ENCODE measurements at places on chromosomes 2 and 18.

DNA sequence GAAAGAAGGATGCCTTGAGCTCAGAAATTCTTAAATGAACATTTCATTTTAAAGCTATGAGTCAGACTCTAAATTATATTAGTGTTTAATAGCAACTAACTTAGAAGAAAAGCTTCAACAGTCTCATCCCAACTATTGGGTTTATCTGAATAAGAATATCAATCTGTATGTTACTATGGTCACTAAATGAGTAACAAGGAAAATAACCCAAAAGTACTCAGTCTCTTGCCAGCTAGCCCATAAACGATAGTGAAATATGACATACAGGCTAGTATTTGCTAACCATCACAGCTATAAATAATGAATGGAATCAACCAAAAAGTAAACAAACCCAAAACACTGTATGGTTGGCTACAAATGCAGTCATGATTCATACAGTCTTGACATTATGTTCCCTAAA lies 174.9 kb downstream of the RAB3GAP1 start:
- DNase-seq, result no peak

DNA sequence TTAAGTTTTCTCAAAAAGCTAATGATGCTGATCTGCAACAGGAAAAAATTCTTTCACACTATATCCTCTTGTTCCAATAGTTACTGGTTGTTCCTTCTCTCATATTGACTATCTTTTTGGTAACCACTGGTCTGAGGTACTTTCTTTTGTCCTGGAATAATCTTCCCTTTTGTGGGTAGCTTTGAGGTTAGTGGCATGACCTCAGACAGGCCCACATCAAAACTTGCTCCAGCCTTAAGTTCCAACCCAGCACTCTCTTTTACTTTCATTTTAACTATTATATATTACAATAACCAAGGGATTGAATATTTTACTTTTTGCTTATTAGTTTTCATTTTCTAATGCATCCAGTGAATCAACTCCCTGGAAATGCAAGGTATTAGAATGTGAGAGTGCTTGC lies 9.5 kb downstream of the REG1A start:
- DNase-seq, result no peak

- no peak for DNase-seq
Measured at GRCh38 chr2:142038826-142039225, 92.0 kb downstream of the LRP1B start.

DNA sequence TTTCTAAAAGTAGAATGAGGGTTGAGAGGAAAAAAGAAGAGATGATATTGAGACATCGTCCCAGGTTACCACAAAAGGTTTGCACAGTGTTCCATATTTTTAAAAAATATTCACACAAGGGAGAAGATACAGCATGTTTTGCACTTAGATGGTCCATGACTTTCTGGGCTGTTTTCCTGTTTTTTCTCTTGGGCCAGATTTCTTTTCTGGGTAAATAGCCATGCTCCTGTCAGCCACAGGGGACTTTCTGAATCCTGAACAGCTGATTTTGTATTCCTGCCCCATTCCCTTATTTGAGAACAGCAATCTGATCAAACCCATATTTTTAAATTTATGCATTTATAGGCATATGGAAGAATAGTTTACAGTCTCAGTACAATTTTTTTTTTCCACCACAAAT lies 185.9 kb upstream of the NRP2 start:
- DNase-seq, result no peak

DNA sequence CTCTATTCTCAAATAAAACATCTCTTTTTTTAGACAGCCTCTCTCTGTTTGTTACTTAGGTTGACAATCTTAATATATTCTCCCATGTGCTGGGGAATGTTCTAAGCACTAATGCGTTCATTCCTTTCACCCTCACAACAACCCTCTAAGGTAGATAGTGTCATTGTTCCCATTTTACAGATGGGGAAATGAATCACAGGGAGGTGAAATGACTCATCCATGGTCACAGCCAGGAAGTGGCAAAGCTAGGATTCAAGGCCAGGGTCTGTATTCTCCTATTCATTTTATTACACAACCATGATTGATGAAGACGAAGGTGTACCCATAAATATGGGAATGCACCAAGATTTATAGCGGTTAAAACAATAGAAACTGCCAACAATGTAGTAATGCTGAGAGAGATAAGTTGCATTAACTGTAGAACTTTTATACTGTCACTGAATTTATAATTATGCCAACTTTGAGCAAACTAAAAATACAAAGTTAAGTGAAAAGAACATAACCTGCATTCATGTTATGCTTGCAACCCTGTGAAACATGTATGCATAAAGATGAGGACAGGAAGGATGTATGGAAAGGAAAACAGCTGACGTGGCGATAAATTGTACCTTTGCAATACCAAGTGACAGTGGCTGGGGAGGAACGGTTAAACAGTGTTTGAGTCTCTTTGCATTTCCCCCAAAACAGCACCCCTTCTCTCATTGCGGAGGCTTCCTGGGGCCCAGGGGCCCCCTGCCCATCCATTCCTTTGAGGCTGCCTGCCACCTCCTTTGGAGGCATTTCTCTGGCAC lies 257.7 kb upstream of the AGAP1 start:
- DNase-seq, result no peak

GRCh38 chr18:24968238-24968775 lies 383.7 kb downstream of the ZNF521 start:
- no peak for DNase-seq

DNA sequence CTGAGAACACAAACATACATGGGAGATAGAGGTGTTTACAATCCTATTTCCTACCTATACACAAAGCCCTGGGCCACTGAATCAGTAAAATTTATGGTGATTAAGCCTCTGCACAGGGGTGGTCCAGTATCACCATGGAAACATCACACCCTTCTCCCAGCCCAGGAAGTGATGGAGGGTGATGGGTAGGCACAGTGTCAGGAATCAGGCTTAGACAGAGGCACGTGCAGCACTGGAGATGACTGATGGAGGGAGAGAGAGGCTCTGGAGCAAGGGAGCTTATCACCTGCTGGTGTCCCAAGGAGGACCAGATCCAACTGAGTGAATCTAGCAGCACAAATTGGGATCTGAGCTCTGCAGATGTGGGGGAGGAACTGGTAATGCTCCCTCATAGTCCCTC lies 117.2 kb downstream of the RPIA start:
- DNase-seq, result no peak

GRCh38 chr2:164134336-164134735 lies 398.5 kb upstream of the FIGN start:
- no peak for DNase-seq

DNA sequence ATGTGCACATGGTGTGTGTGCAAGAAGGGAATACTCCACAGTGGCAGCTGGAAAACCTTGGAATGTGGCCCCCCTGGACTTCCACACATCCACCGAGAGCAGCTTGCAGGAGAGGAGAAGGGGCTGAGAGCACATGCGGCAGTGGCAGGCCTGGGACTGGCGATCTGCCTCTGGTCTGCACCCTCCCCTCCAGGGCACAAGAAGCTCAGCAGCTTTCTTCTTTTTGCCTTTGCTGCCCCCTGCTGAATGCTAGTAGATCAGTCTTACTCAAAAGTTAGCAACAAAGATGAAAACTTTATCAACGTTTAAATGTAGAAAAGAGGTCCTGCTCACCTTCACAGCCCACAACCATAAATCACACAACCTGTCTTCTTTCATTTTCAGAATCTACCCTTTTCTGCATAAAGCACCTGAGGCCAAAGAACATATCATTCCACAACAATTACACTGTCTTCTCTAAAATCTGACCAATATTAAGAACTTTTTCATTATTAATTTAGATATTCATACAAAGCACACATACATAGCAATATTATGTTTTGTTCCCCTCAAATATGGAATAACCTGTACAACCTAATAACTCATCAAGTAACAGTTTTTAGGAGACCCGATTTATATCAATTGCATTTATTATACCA lies 34.6 kb downstream of the TGFBRAP1 start:
- DNase-seq, result peak; percentile 9

DNA sequence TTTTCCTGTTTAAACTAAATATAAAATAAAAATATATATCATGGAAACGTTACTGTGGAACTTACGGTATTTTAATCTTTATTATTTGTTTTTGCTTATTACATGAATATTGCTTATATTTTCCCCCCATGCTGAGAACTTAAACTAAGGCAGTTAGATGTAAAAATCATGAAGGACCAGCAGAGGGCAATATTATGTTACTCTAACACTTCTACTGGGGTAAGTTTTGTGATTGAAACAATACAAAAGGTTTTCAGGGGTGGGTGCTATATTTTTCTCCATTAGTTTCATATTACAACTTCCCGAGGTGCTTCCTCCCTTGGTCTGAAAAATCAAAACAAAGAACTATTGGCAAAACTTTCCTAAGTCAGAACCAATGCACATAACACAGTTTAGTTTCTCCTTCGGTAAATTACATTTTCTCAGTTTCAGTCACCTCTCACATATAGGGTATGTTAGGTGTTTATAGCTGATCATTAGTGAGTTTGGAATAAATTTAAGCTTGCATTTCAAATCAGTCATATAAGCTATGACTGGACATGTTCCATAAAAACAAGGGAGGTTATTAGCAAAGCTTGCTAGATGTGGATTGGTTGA lies 54.8 kb downstream of the ZNF407 start:
- peak; percentile 44 for DNase-seq

DNA sequence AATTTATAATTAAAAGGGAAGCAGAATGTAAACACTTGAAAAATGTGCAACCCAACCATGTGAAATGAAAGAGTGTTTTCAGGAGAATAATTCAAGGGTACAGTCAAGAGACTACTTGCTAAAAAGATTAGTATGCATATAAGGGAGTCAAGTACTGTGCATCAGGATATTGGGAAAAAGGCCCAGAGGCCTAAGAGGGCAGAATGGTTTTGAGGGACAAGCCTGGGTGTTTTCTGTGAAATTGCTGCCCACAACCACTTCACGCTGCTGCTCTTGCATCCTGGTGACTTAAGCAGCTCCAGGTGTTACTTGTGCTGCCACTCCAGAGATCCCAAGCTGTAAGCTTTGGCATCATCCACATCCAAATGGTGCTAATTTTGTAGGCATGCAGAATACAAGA lies 165.2 kb downstream of the AGPS start:
- DNase-seq, result no peak

GRCh38 chr2:42450136-42450535 lies 43.6 kb downstream of the KCNG3 start:
- no peak for DNase-seq

DNA sequence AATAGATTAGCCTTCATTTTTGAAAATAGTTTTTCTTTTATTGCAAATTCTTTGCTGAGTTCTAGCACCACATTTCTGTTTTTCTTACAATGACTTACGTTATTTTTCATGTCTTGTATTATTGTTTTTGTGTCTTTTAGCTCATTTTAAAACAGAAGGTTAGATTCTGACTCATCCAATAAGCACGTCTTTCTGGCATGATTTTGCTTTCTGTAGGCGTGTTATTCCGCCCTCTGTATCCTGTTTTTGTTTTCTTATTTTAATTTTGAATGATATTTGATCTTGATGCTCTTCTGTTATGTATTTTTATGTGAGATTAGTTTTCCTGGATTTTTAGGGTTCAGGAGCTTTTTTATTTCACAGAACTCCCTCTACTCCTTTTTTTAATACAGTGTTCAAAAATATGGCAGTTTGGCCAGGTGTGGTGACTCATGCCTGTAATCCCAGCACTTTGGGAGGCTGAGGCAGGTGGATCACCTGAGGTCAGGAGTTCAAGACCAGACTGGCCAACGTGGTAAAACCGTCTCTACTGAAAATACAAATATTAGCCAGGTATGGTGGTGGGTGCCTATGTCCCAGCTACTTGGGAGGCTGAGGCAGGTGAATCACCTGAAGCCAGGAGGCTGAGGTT lies 145.0 kb downstream of the CLIP4 start:
- DNase-seq, result no peak

DNA sequence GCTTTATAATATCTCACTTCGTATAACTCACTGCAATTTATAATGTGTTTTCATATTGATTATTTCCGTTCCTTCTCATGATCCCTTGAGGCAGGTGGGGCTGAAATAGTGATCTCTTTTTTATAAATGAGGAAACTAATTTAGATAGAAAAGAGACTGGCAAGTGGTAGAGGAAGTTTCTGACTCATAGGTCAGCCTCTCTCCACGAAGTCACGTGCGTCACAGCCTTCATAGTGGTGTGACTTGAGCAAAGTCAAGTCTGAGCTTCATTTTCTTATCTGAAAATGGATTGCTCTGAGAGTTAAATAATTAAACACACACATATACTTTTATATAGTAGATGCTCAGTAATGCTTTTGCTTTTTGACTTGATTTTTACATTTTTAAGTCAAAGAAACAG lies 19.9 kb downstream of the ABCG5 start:
- no peak for DNase-seq

GRCh38 chr2:205972113-205972512 lies 113.9 kb downstream of the INO80D start:
- DNase-seq, result no peak

DNA sequence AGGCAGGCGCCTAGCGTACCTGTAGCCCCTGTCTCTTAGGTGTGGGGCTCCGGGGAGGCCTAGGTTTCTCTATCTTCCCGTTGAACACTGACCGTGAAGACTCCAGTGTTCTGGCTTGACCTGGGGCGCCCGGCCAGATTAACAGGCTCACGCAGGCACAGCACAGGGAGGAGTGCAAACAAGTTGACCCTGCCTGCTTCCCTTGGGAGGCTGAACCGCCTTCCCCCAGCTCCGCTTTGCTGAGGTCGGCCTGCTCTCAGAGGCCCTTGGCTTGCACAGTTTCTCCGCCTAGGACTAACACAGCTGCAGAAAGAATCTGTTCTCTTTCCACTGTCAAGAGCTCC lies 567 bp downstream of the PCYOX1 start:
- DNase-seq, result no peak

- DNase-seq, result no peak
Measured at GRCh38 chr2:193371200-193371599, 1176.5 kb upstream of the TMEFF2 start.

- DNase-seq, result no peak
Measured at GRCh38 chr2:185279999-185280398, 458.6 kb upstream of the FSIP2 start.

- DNase-seq, result no peak
Measured at GRCh38 chr2:27042159-27042661, 9.3 kb upstream of the AGBL5 start.

GRCh38 chr18:13546638-13547037 lies 179.7 kb downstream of the FAM210A start:
- DNase-seq, result no peak

GRCh38 chr2:179376881-179377280 lies 112.2 kb upstream of the SESTD1 start:
- DNase-seq, result no peak

DNA sequence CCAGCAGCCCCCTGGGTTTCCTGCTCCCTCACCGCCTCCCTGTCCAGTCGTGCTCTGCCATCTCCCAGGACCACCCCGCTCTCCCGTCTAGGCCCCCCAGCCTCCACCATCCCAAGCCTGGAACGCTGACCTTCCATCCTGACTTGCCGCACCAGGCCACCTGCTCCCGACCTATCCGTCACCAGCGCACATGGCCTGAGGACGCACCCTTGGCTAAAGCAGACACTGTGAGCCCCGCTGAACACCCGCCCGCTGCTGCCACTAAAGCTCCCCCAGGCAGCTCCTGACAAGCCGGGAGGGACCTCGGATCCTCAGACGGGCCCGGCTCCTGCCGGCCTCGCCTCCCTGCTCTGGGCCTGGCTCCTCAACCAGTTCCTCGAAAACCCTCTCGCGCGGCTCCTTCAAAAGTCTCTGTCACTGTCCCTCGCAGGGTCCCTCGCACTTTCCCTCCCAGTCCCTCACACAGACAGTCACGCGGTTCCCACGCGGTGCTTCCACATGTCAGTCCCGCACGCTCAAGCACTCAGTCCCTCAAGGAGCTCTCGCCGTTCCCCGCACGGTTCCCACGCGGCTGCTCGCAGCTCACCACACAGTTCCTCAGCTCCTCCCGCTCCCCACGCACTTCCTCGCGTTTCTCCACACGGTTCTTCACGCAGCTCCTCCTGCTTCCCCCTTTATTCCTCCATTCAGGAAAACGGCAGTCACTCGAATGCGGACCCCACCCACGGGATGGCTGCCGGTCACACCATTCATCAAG lies 42.4 kb downstream of the KIF1A start:
- DNase-seq, result no peak
